ENCODE measurements at places on chromosomes 5 and 9.

DNA sequence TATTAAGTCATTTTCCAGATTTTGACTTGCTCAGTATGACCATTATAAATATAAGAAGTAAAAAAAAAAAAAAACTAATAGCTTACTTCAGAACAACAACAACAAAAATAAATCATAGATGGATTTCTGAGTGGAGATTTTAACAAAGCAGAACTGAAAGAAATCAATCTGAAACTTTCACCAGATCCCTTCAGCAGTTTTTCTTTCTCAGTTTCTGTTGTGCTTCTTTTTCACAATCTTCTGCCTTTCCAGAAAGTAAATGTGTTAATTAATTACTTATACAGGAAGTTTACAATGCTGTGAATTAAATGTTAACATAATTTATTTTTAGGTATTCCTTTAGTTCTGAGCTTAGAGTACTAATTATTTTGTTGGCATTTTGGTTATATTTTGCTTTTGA, 73.5 kb downstream of the CHSY3 start:
- no peak for DNase-seq

- DNase-seq, result peak; percentile 32
Measured at GRCh38 chr9:72271613-72272478, 93.2 kb downstream of the ZFAND5 start.

DNA sequence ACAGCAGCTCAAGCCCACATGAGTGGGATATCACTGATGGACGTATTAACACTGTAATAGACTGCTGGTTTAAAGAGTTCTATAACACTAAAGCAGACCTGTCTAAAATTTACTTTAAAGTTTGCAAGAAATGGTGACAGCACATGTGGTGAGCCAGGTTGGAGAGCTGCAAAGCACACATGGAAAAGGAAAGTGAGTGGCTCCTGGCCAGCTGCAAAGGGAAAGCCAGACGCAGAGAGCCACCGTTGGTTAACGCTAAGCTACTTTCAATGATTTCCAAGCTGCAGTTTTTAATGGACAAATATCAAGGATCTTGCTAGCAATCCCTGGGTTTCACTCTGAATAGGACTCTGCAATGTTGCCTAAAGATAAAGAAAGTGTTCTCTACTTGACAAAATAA, 89.9 kb downstream of the CTNND2 start:
- no peak for DNase-seq

GRCh38 chr5:32522429-32523143, 62.8 kb upstream of the SUB1 start:
- DNase-seq, result no peak

DNA sequence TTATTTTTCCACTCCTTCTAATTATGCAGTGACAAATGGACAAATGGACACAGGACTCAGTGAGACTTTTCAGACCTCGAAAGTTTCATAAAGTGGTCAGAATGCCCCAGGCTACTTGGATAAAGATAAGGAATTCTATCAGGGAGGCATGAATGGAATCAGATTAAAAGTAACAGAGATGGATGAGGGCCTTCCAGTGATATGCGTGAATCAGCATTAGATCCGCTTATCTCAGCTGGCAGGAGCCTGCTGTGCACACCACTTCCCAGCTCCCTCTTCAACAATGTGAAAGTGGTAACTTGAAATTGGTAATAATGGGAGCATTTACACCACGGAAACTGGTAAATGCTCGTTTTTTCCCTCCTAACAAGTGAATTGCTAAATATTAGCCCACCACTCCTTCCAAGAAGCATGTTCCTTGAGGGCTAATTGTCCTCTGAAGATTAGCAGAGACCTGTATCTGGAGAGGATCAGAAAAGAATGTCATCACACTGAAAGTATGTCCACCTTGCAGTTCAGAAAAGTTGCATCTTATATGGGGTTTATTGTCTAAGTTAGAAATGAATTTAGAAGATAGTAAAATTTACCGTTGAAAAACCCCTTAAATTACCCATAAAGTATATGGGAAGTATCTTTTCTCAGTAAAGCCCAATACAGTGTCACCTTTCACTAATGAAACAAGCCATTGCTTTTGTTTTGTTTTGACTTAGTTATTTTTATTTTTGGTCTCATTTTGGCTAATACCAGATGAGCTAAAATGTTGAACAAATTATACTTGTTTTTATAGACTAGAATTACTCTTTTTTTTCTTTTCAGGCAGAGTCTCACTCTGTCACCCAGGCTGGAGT, 125.3 kb downstream of the DPYSL3 start:
- no peak for DNase-seq

DNA sequence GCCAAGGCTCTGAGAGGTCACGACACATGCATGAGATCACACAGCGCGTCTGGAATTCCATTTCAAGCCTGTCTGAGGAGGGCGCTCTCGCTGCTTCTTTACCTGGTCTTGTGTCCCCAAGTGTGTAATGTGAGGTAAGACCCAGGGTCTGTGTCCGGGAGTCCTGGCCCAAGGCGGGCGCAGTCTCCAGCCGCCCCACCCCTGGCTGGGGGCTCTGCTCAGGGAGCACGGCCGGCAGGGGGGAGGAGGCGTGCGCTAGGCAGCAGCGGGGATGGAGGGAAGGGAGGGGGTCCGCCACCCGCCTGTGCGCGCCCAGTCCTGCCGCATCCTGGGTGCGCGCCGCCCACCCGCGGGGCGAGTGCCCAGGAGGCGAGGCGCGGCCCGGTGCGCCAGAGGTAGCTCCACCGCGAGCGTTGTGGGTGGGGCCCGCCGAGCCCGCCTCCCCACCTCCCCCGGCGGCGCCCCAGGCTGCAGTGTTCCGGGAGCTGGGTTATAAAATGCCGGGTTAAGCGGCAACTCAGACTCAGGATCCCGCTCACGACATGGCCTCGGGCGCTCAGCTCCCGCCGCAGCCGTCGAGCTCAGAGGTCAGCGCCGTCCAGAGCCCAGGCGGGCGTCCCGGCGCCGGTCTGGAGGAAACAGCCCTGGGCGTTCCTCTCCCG, at the start of gene CCNI2:
Gene CCNI2 (plus strand): TSS at position 473 of the 662 bp plus-strand sequence. CDS start 70 bp downstream, at position 543.
- DNase-seq, result peak; percentile 61

DNA sequence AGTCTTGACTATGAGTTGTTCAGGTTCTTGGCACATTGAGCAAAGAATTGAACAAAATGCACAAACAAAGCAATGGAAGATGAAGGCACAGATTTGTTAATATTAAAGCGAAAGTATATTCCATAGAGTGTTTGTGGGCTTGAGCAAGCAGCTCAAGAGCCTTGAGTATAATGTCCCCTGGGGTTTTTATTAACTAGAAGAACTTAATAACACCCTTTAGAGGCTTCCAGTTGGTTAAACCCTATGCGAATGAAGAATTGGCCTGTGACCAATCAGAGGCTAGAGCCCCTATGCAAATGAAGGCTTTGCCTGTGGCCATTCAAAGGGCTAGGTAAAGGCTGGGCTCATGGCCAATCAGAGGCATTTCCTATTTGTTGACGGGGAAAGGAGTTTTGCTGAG, 135.3 kb upstream of the IL12B start:
- no peak for DNase-seq

DNA sequence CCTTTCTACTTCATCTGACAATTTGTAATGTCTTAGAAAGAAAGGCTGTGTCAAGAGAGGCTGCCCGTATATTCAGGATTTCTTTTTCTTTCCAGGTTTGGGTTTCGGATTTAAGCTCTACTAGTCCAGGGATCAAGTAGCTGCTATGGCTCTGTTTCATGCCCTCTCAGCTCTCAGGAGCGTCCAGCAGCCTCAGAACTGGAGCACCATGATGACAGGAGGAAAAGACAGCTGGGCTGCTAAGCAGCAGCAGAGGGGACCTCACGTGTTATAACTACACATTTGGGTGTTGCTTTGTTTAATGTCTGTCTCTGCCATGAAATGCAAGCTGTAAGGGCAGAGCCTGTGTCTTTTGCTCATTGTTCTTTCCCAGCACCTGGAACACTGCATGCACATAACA, 28.5 kb downstream of the TBC1D2 start:
- no peak for DNase-seq

GRCh38 chr9:111979561-111979960, 82.9 kb downstream of the UGCG start:
- DNase-seq, result no peak

- no peak for DNase-seq
Measured at GRCh38 chr5:82991059-82991458, 86.1 kb downstream of the TMEM167A start.

DNA sequence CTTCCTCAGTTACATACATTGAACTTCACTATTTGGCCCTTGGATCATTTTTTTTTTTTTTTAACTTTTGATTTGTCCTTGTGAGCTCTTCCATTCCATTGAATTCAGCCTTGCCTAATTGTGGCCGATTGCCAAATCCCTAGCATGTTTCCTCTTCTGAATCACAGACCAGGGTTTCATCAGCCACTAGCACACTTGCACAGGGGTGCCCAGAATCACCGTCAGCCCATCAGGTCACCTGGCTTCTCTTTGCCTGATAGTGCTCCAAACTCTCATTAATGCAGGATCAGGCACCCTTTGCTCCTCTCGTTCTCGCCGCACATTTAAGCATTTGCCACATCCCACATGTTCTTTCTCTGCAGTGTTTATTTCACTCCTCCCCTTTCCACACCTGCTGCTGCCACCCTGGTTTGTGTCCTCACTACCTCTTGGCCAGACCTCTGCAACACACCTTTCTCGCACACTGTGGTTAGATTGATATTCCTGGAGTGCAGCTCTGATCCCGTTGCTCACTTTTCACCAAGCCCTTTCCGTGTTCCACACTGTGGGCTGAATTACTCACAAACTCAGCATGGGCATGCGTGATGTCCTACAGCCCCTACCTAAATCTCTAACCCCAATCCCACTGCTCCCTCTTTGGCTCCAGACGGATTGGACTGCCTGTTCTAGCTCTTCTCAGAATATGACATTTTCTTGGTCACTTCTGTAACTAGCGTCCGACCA, 9.8 kb downstream of the PIK3R1 start:
- DNase-seq, result no peak

GRCh38 chr9:136085815-136086212, 9.3 kb downstream of the NACC2 start:
- DNase-seq, result no peak

- no peak for DNase-seq
Measured at GRCh38 chr9:134293031-134293521, 33.2 kb upstream of the RXRA start.

DNA sequence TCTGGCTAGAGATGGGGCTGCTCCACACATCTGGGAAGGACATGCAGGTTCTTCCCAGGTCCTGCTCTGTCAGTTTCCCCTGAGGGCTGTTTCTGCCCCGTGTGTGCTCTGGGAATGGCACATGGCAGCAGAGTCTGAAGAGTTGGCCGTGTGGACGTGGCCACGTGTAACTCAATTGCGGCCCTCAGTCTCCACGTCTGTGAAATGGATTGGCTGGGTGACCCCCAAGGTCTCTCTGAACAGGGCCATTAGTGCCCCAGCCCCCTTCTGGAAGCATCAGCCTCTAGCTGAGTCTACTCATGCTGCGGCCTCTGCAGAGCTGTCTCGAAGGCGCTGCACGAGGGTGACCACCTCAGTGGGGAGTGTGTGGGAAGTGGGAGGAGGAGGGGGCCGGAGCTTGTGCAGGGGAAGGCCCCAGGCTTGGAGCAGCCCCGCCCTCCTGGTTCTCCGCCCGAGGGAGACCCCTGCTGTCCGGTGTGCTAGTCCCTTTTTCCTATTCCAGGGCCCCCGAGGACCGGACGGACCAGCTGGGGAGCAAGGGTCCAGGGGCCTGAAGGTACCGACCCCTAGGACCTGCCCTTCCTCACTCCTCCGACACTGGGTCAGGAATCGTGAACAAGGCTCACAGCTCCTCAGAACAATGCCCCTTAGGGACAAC, 58.9 kb upstream of the ORM1 start:
- DNase-seq, result no peak

DNA sequence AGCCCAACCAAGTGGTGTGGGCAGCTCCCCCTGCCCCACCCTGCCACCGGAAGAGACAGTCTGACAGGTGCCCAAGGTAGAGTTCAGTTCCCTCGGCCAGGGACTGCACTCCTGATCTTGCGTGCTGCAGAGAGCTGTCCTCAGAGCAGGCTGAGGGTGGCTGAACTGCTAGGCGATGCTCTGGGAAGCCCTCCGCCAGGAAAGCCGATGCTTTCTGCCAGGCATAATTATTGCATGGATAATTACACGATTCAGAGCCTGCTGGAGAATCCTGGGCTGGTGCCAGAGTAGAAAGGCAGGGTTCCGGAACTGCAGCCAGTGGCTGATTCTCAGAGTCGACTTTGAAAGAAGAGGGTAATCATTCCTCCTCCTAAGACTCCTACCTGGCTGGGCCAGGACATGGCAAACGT, 19.3 kb downstream of the KCNIP1 start:
- no peak for DNase-seq

DNA sequence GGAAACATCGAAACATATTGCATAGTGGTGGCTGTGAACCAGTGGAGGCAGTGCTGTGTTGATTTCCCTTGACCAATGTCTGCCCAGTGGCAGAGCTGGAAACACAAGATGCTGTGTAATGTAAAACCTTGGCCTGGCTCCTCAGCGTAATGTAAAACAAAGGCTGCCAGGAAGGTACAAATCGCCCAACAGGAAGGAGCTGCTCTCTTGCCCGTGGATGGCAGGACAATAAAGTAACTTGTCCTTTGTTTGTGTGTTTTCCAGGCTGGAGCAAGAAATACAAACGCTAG, 143.4 kb downstream of the PALM2AKAP2 start:
- no peak for DNase-seq

GRCh38 chr5:72369711-72370110, 49.5 kb downstream of the PTCD2 start:
- DNase-seq, result no peak

DNA sequence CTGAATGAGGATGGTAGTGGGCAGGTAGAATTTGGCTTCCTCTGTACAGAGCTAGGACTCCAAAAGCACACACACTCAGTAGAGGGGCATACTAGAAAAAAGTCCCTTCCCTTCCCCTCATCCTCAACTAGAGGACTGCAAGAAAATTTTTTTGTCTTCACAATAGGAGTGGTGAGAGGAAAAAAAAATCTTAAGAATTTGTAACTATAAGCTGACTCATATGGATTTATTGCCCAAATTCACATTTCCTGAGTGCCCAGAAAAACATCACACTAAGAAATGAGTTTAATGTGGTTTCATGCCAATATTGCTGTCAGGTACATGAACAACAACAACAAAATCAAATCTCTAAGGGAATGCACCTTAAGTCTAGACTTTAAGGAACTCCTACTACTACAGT, 43.7 kb downstream of the RANBP6 start:
- no peak for DNase-seq

DNA sequence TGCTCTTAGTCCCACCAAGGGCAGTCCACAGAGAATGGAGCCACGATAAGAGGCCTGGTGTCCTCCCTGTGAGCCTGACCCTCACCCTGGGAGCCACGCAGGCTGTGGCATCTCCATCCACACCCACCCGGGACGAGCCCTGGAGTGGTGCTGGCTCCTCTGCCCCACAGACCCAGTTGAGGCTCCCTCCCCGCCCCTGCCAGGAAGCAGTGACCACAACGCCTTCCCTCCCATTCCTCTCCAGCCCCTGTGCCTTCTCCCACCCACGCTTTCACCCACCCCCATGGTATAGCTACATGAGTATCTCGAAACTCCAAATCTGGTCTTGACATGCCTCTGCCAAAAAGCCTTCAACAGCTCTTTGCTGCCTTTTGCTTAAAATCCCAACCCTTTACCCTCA, 57.9 kb downstream of the SEMA4D start:
- DNase-seq, result no peak

- no peak for DNase-seq
Measured at GRCh38 chr9:120710110-120710981, 3.9 kb downstream of the MEGF9 start.

GRCh38 chr9:4604678-4605095, 57.4 kb upstream of the PLPP6 start:
- peak; percentile 53 for DNase-seq
